ENCODE measurements at places on chromosomes 2 and 18.
A peak's percentile ranks its signal among the peaks of the same experiment; 100 is the strongest.

- no peak for DNase-seq
Measured at GRCh38 chr2:60475123-60475830, 78.2 kb downstream of the BCL11A start.

GRCh38 chr2:233059797-233060500 is at the start of gene INPP5D:
Gene INPP5D, plus strand, starts transcription at chr2:233060342. Its CDS starts 137 bp downstream, at chr2:233060479.
- peak; percentile 88 for DNase-seq

- DNase-seq: no peak
Measured at GRCh38 chr2:168272225-168272624, 24.8 kb upstream of the STK39 start.

- no peak for DNase-seq
Measured at GRCh38 chr2:46943881-46944798, 28.5 kb upstream of the MCFD2 start.
